ENCODE measurements at places on chromosomes 1 and 21.
A peak's percentile ranks its signal among the peaks of the same experiment; 100 is the strongest.

GRCh38 chr1:167762061-167762746 lies 40.4 kb downstream of the MPZL1 start:
- no peak for DNase-seq

DNA sequence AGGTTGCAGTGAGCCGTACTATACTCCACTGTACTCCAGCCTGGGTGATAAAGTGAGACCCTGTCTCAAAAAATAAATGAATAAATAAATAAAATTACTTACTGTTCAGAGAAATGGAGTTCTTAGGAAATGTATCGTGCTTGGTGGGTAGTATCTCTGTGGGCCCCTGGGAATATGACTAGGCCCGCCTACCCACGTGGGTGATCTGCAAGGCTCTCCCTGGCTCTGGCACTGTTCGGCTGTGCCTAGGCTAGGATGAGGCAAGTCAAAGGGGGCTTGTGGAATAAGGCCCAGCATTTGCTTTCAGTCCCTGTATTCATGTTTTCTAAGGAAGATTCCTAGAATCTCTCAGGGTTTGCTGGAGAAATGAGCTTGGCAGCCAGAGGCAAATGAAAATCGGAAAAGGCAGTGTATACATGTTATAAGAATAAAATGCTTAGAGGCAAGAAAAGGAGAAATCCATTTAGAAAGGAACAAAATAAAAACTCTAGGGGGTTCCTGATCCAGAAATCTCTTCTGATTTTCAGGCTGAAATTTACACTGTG lies 4.5 kb upstream of the CSRP1 start:
- DNase-seq: peak; percentile 19

- peak; percentile 75 for DNase-seq
Observed at GRCh38 chr1:16145662-16146278, 10.1 kb downstream of the EPHA2 start.

DNA sequence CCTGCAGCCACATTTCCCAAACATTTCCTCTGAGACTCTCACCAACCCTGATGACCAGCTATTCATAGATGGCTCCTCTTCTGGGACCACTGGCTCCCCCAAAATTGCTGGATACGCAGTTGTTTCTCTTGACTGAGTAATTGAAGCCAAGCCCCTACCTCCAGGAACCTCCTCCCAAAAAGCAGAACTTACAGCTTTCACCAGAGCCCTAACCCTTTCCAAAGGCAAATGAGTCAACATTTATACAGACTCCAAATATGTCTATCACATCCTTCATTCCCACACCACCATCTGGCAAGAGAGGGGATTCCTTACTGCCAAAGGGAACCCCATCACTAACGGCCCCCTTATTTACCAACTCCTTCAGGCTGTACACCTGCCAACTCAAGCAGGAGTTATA lies 20.3 kb upstream of the CA6 start:
- no peak for DNase-seq

DNA sequence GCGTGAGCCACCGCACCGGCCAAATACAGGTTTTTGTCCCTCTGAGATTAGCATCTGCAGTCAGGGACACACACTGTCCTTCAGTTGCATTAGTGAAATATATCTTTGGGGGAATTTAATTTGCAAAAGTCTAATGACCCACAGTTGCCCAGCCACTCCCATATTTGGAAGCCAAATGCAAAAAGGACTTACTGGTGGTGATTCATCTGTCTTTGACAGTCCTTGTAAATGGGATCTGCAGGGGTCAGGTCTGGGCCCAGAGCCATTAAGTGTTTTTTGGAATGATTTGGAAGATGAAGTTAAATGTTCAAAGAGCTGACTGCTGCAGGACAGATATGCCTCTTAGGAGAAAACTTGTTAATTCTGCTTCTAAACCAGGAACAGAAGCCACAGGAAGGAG lies 44.6 kb upstream of the DNASE2B start:
- no peak for DNase-seq

GRCh38 chr1:199448646-199449045 lies 578.9 kb upstream of the NR5A2 start:
- DNase-seq: no peak

DNA sequence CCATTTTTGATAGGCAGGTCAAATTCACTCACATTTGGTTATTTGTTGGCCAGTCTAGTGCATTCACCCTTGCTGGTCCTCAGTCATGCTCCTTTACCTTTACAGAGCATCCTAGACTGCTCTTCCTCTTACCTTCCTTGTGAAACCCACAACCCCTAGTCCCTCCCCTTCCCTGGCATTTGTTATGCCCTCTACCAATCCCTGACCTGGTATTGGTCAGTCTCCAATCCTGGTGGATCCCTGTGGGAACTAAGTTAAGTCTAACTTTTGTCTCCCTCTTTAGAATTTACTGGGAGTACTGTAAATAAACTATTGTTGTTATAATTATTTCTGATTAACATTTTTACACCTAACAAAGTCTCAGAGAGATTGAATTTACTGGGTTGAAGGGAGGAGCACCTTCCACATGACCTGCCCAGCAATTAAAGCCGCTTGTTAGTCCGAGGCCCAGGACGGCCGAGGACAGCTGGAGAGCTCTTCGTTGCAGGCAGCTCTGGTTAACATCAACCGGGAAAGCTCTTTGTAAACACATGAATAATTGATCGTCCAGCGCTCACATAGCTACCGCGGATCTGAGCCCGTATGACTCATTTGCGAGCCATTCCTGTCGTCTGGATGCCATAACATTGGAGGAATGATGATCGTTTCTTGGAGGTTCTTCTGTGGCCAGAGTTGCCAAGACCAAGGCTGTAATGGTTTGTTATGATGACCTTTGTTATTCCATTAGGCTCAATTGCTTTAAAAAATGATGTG lies 31.9 kb downstream of the MTARC1 start:
- DNase-seq: no peak

DNA sequence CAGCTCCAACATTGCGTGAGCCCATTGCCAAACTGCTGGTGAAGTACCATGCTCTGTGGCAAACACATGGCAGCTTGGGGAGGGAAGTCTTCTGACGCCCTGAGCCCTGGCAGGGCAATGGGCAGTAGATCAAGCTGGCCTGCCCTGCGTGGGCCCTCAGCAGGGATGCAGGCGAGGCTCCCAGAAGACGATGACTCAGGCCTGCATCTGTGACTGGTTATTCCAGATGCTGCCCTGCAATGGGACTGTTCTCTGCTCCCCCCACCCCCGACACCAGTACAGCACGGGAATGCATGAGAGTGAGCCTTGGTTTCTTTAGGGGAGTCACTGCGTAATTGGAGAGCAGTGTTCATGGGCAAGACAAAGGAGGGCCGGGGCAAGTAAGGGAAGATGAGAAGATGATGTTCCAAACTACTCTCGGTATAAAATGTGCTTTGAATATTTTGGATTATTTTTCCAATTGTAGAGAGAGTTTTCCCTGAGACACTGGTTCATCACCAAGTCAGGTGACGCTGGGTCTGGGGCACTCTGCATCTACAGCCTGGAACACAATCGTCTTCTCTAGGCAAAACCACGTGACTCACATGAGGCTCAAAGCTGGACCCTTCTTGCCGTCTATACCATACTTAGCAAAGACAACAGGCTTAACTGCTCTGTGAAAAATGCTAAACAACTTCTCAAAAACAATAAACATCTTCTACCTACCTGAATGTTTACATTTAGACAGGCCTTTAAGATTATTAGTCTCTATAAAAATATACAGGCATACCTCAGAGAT lies 9.0 kb upstream of the C1orf198 start:
- DNase-seq: no peak

DNA sequence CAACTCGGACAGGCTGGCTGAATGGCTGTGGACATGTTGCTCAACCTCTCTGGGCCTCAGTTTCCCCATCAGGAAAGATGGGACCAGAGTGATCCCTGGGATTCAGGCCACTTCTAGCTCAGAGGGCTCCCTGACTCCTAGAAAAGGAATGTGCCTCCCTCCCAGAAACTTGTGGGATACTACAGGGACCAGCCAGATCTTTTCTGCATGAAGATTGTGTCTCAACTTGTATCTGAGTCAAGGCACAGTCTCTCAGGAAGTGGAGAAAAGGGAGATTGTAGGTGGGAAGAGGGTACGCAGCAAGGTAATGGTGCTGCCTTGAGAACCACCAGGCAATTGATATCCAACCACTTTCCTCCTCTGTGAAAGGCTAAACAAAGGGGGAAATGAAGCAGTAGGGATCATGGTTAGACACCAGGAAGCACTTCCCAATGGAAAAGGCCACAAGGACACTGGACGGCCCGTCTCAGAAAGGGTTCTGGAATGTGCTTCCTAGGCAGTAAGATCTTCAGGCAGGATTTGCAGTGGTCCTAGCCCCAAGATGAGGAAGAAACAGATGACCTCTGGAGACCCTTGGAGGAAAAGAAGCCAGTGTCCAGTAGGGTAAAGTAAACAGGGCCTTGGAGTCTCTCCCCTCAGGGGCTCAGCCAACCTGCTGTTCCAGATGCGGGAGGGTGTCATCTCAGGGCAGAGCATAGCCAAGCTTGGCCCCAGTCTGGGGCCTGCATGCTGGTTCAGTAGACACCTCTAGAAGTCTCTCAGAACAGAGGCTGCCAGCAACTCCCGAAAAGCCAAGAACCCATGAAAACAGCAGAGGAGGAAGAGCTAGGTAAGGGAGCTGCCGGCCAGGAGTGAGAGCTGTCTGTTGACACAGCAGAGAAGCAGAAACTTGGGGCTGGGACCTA lies 16.8 kb downstream of the IFFO2 start:
- no peak for DNase-seq

Data from tibial artery (tissue), 4 donors.